ENCODE measurements at places on chromosomes 16 and 17.

DNA sequence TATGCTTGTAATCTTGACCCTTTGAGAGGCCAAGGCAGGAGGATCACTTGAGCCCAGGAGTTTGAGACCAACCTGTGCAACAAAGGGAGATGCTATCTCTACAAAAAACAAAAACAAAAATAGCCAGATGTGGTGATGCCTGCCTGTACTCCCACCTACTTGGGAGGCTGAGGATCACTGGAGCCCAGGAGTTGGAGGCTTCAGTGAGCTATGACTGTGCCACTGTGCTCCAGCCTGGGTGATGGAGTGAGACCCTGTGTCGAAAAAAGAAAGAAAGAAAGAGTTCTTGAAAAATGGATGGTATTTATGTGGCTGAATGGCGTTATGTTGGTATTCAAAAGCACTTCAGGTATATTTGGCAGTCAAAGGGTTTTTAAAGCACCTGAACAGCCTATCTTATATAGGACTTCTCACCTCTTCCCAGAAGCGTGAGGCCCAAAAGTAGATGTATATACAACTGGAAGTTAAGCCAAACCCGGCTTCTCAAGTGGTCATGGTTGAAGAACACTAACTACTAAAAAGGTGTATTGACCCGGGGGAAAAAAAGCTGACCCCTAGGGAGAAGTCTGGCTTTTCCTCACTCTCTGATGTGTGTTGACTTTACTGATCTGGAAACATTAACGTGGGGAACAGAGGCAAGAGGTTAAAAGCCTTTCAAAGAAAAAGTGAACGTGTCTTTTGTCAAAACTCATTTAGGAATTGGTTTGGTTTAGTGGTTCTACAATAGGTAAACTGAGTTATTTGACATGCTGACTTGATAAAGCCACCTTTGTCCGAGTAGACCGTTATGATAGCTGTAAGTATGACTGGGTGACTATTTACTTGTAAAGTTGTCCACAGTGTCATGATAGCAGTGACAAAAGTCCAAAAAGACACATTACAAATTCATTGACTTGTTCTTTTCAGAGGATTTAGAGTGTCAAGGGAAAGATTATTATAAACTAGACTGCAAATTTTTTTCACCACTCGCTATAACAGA lies 183.4 kb downstream of the IRX3 start:
- no peak for DNase-seq

DNA sequence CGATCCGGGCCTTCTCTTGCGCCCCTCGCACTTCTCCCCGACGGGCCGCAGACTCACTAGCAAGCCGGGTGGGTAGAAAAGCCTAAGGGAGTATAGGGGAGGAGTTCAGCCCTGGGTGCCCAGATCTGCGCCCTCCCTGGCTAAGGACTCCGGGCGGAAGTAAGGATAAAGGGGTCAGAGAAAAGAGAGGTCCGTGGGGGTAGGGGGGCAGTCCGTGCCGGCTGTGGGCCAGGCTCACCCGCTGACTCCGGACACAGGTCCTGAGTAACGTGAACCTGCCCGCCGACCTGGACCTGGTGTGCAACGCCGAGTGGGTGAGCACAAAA lies 1.8 kb downstream of the NAGS start:
- DNase-seq, result no peak

- DNase-seq, result no peak
Measured at GRCh38 chr16:54417384-54417783, 130.8 kb upstream of the IRX3 start.

GRCh38 chr17:63645775-63646487 lies 23.7 kb downstream of the MAP3K3 start:
- no peak for DNase-seq

DNA sequence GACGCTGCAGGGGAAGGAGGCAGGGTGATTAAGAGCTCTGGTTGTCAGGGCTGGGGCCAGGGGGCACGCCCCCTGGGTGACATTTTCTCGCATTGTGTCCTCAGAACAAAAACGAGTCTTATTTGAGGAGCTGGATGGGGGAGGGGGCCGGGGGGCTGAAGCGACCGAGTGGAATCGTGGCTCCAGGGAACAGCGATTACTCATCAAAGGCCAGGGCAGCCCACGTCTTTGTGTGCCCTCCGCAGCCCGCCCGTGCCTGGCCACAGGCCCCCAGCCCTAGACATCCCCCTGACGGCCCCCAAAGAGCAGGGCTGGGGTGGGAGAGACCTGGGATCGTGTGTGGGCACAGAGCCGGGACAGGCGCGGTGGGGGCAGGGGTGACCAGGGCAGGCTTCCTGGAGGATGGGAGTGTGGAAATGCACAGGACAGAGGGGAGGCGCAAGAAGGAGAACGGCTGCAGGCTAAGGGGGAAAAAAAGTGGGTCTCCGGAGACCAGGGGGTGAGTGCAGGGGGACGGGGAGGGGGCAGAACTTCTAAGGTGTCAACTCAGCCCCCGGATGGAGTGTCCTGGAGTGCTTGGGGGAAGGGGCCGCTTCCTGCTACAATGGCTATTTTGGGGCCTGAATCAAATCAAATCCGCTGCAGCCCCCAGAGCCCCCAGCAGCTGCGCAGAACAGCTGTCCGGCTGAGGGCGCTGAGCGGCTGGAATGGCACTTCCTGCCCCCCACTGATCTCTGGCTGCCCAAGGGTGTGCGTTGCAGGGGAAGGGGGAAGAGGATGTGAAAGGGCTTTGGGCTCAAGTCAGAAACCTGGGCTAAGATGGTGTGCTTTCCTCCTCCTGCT lies 24.0 kb upstream of the PHB1 start:
- DNase-seq, result no peak

DNA sequence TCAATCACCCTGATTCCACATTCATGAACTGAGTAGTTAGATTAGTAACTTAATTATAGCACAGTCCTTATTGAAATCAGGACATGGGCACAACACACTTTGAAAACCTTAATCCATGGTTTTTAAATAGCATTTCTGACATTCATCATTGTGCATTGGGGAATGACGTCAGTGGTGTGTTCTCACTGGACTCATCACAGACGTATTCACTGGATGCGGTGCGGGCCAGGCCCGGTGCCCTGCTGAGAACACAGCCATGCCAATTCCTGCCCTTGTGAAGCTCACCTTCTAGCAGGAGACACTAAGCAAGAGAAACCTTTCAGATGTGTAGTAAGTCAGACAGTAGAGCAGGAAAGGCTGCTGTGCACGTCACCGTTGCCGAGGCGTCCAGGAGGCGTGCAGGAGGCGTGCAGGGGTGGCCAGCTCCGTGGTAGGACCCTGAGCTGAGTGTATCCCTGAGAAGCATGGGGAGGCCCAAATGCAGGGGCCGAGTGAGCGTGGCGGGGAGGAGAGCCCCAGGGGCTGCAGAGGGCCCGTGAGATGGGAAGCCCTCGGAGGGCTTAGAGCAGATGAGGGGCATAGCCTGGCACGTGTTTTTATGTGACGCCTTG lies 12.9 kb downstream of the BANP start:
- DNase-seq, result no peak

DNA sequence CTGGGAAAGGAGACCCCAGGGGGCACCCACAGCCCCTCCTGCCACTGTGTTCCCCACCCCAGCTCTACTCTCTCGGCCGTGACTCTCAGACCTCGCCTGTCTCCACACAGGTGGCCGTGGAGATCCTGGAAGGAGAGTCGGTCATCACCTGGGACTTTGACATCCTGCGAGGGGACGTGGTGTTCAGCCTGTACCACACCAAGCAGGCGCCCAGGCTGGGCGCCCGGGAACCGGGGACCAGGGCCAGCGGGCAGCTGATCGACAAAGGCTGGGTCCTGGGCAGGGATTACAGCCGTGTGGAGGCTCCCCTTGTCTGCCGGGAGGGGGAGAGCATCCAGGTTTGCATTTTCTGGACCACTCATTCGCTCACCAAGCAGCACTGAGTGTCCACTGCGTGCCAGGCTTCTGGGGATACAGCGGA lies 25.4 kb downstream of the NAGPA start:
- no peak for DNase-seq

DNA sequence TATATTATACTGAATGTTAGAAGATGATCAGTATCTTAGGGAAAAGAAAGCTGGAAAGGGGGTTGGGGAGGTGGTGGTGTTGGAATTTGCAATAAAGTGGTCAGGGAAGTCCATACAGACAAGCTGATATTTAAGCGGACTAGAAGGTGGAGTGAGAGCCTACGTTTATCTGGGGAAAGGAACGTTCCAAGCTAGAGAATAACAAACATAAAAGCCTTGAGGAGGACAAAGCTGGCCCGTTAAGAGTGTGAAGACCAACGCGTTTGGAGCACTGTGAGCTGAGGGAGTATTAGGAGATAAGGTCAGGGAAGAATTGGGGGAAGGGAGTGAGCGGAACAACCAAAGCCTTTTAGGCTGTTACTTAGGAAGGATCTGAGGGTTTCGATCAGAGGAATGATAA lies 1.4 kb downstream of the DDX42 start:
- no peak for DNase-seq

DNA sequence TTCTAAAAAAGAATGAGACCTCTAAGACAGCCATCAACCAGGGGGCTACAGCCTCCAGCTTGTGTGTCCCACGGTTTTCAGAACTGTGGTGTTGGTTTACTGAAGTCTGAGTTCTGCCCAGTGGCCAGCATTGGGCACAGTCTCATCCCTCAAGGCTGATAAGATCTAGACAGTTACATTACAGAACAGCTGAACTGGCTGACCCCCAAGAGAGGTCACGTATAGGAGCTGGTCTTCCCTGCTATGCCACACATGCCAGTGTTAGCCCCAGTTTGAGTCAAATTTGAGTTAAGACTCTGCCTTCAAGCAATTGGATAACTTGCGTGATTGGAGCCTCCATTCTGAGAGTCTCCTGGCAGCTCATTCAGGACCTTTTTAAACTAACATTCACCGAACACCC lies 14.8 kb upstream of the NUP93 start:
- no peak for DNase-seq

DNA sequence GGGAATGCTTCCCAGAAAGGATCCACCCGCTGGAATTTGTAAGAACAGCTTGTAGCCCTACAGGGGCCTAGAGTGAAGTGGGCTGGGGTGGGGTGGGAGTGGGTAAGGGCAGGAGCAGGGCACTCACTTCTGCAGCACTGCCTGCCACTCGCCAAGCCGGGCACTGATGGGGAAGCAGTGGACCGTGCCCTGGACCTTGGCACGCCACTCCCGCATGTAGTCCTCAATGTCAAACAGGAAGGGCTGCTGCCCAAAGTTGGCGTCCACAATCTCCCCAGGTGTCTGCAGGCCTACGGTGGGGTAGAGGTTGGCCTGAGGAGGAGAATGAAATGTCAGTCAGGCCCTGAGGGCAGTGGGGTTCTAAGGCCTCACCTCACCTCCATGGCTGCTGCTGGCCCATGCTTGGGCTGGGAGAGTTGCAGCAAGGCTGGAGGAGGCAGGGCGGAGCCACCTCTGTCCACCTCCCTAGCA lies 15.7 kb upstream of the GFOD2 start:
- DNase-seq, result no peak

DNA sequence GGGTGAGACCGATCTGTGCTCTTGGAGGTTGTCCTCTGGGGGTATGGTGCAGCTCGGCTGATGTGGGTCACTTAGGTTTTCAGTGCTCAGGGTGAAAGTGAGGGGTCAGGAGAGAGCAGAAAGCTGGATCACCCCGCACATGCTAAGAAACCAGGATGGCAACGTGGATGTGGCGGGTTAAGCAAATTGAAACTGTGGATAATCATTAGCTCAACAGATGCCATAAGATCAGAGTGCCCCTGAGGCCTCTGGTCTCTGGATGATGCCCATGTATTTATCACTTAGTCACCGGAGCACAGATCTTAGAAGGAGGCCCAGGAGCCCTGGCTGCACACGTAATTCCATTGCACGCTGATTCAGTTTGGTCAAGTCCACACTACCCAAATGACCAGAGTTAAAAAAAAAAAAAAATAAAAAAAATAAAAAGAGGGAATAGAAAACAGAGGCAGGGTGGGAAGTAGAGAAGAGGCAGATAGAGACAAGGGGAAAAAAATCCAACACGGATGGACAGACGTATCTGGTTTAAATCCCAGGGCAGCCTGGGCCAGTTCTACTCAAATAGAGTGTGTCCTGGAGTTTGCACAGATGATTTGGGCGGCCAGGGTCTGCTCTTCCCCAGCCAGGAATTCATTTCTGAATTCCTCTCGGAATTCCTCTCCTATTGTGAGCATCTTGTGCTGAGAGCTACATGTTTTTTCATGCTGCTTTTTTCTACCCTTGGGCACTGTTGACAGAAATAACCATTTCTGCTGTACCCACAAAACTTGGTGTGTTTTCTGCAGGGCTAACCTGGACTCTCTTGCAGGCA lies 378.3 kb downstream of the CPPED1 start:
- DNase-seq, result no peak

GRCh38 chr16:58157951-58158540 lies 28.9 kb upstream of the CFAP20 start:
- no peak for DNase-seq

DNA sequence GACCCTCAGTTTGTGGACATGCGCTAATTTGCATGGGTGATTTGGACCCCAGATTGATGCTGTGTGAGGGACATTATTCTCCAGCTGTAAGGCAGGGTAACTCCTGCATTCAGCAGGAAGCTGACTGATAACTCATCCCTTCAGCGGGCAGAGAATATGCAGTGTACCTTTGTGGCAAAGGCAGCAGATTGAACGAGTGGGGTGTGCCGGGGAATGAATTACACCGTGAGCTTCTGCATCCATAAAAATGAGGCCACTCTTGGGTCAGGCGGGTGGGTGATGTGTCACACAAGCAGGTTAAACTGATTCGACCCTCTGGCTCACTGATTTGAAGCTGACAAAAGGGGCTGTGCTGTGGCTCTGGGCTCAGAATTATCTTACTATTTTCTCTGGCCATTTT lies 128.9 kb upstream of the PMFBP1 start:
- DNase-seq, result no peak
